SK-MEL-5 (cell line): ENCODE measurements at places on chromosomes 1 and 21.

DNA sequence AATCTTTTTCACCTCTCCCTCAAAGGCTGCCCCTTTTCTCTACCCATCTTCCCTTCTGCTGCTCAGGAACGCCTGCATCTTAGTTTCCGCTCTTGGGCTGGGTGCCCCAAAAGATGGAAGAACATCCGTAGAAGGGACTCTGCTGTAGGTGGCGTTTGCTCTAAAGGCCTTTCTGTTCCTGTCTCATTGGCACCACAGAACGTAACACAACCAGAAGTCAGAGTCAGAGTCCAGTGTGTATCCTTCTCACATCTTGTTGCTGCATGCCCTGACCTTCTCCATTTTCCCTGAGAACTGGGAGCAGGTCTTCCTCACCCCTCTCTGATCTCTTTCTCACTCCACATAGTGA lies 103.3 kb downstream of the RNF220 start:
- no peak for DNase-seq

GRCh38 chr1:33085332-33085731 lies 4.4 kb downstream of the AZIN2 start:
- DNase-seq = no peak

DNA sequence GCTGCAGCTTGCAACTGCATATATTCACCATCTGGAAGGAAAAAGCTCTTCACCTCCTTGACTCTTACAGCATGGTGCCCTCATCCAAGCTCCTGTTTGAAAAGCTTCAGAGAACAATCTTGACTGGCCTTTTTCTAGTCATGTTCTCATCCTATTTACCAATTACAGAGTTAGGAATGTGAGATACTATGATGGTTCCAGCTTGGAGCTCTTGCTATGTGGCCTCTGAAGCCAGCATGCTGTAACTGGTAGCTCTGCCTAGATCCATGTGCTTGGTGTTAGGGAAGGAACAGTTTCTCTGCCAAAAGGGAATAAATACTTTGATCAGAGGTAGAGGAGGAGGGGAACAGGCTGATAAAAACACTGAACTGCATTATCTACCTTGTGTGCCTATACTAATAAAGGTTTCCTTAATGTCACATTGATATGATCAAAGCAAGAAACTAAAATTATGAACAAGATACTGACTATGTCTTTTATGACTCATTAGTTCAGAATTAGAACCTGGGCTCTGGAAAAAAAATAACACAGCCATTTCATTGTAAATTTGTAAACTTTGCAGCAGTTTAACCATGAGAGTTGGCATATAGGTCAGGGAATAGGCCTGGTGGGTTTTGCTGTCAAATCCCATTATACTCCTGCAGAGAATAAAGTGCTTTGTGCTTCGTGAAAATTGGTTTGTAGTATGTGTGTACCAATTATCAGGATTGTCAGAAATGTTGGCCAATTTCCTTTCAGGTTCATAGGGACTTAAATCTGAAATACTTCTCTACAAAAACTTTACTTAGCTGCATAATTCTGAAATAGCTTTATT lies 92.7 kb downstream of the LEPR start:
- no peak for DNase-seq

GRCh38 chr1:67898033-67898726 lies 64.9 kb upstream of the GNG12 start:
- DNase-seq = no peak

- DNase-seq = no peak
These were observed 1.5 kb downstream of the ZSCAN20 start for GRCh38 chr1:33473900-33474299.

- no peak for DNase-seq
These were observed 96.9 kb downstream of the LPAR3 start for GRCh38 chr1:84795966-84796600.

DNA sequence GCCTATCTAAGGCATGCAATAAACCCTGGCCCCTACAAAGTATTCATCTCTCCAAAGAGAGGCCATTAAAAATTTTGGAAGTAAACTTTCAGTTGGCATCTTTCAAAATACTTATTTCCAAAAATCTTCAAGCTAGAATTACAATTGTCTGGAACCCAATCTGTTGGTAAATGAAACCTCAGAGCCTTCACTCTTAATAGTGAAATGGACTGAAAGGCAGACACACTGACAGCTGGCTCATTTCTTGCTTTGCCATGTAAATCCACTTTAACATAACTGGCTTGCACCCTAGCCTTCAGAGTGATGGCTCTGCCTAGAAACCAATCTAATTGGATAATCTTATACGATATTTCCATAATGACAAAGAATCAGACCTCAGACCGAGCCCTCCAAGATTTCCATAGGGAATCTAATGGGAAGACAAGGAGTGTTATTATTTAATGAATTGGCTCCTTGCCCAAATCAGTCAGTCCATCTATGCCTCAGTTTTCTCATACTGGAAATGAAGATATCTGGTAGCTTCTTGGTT lies 9.2 kb upstream of the PALMD start:
- DNase-seq = peak; percentile 48

DNA sequence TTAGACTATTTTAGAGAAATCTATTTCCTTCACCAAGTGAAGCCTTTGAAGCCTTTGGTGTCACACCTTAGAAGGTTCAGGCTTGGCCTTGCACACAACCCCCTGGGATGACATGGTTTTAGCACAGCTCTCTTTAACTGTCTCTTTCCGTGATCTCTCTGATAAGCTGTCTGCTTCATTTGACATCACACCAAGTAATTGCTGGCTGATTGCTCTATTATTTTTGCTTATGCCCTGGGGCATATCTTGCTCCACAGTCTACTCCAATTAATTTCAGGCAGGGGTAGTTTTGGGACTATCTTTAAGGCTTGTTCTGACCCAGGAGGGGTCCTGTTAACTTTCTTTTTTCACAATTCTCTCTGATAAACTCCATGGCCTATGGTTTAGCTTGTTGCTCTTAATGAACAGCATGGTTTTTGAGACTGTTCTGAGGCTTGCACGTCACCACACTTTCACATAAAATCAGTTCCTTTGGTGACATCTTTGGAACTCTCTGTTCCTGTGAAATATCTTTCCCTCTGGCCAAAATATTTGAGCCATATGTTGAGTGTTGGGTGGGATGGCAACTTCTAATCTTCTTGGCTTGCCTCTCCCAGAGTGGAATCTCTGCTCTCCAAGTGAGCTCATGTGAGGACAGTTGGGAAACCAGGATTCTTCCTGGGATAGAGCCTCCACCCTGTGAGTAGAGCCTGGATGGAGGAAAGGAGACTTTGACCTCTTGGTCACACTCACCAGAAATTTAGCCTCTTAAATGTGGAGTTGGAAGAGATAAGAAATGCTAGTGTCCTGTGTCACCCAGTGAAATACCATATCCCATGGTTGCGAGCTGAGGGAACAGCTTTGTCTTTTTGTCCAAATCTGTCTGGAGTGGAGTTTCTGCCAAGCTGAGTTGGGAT lies 63.6 kb downstream of the MAP3K21 start:
- DNase-seq = no peak

- DNase-seq = no peak
These were observed 35.1 kb downstream of the FRRS1 start for GRCh38 chr1:99731384-99731783.

DNA sequence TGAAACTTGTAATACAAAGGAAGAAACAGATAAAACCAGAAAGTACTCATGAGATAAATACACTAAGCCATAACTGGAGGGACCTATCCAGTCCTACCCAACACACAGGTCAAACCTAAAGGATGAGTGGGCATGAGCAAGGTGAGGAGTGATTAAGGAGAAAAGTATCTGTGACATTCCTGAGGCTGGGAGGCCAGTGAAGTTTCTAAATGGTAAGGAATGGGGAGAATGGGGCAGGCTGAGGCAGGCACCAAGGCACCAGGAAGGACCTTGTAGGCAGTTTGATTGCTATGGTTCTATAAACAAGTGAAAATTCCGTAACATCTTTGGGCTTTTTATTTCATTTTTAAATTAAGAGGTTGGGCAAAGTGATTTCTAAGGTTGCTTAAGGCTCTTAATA lies 10.4 kb downstream of the DDX59 start:
- DNase-seq = no peak

DNA sequence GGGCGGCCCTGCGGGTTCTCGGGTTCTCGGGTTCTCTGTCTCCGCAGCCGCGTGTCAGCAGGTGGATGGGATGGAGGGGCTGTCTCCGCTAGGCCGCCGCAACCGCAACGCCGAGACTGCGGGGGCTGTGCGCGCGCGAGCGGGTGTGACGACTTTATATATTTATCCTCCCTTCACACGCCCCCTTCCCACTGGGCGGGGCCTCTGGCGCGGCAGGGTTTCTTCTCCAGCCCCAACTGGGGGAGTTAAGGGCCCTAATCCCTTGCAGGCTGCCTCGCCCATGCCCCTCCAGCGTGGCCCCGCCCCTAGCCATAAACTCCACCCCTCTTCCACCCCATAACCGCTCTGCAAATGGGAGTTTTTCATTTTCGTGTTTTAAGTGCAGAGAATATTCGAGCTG lies 3.4 kb downstream of the IGSF21 start:
- DNase-seq = no peak

DNA sequence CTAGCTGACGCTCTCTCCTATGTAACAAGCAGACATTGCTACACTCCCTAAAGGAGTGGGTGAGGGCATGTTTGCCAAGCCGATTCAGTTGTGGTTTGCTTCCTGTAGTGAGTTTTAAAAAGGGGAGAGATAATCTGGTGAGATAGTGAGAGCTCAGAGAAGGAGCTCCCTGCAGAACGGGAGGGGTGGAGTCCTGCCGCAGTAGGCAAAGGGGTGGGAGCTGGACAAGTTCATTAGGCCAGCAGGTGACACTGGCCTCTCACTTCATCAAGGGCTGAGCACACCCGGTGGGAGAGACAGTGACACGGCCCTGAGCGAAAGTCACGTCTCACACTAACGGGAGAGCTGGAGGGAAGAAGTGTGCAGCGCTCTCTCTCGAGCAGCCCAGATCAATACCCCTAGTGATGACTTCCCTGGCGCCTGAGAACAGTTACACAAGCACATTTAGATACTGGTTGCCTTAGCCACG lies 144.0 kb upstream of the CD34 start:
- no peak for DNase-seq

DNA sequence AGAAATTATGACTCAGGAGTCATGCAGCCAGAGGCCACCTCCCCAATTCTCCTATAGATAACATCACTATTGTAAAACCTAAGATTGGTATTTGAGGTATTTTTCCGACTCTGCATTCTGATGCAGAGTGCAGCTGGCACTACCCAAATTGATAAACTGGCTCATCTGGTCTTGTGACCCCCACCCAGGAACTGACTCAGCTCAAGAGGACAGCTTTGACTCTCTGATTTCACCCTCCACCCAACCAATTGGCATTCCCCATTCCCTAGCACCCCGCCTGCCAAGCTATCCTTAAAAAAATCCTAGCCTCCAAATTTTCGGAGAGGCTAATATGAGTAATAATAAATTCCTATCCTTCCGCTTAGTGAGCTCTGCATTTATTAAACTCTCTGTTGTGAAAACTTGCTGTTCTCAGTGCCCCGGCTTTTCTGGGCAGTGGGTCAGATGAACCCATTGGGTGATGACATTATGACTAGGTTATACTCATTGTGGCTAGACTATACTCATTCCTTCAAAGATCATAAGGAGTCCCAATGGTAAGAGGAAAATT lies 39.4 kb upstream of the EPS15 start:
- DNase-seq = no peak

- peak; percentile 67 for DNase-seq
These were observed 5.6 kb upstream of the S100A7 start for GRCh38 chr1:153465811-153466636.

DNA sequence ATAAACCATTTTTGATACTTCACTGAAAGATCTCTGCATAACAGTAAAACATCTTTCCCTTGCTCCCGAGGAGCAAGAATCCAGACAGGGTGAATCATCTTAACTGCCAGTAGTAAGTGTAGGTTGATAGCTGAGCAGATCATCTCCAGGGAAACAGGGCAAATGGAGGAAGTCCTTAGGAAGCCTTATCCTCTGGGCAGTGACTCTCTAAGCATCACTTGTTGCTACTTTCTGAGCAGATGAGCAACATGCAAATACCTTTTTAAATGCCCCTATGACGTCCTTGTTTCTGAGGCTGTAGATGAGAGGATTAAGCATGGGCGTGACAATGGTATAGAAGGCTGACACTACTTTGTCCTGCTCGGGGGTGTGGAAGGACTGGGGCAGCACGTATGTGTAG lies 8.9 kb downstream of the OR2T11 start:
- DNase-seq = no peak

- DNase-seq = no peak
These were observed 48.4 kb downstream of the SLC37A1 start for GRCh38 chr21:42561762-42562650.

GRCh38 chr1:110610696-110611286 lies 4.6 kb upstream of the KCNA2 start:
- no peak for DNase-seq

- no peak for DNase-seq
These were observed 45.4 kb downstream of the PLEKHA6 start for GRCh38 chr1:204314171-204314892.

DNA sequence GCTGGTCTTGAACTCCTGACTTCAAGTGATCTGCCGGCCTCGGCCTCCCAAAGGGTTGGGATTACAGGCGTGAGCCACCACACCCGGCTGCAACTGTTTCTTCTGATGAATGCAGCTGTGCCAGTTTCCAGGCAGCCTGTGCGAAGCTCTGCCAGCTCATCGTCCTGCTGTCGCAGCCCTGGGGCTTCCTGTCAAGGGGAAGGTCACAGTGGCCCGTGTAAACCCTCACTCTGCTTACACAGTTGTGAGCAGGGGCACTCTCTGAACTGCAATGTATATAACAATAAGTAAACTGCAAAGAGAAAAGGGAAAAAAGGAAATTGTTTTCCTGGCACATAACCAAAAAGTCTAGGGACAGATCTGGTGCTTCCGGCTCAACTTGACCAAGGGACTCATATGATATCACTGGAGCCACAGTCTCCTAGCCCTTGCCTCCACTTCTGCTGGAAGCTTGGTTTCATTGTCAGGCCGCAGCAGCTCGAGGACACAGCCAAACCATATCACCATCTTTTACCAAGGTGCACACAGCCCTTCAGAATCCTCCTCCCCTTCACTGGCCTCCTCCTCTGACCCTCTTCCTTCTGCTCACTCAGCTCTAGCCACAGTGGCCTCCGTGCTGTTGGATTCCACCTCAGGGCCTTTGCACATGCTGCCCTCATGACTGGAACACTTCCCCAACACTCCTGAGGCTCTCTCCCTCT lies 22.8 kb upstream of the LBR start:
- no peak for DNase-seq

DNA sequence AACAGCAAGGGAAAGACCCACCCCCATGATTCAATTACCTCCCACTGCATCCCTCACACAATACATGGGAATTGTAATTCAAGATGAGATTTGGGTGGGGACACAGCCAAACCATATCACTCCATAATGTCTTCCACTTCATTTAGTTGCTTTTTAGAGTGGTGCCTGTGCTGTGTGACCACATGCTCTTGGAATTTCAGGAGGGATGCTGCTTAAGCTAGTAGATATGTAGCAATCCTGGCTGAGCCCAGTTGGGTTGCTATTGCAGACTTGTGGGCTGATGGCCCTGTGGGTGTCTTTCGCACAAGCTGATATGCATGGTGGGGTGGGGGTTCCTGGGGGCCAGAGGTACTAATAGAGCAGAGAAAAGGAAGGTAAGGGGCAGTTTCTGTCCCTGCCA lies 160.4 kb upstream of the SYT6 start:
- DNase-seq = no peak

GRCh38 chr1:61287734-61288133 lies 205.4 kb downstream of the NFIA start:
- peak; percentile 89 for DNase-seq

GRCh38 chr1:200366577-200367253 lies 43.1 kb downstream of the ZNF281 start:
- no peak for DNase-seq
